Ureter (tissue), 1 donor: ENCODE measurements at places on chromosomes 1 and 21.
A peak's percentile ranks its signal among the peaks of the same experiment; 100 is the strongest.

- no peak for DNase-seq
Measured at GRCh38 chr21:29650523-29651022, 289.2 kb downstream of the GRIK1 start.

DNA sequence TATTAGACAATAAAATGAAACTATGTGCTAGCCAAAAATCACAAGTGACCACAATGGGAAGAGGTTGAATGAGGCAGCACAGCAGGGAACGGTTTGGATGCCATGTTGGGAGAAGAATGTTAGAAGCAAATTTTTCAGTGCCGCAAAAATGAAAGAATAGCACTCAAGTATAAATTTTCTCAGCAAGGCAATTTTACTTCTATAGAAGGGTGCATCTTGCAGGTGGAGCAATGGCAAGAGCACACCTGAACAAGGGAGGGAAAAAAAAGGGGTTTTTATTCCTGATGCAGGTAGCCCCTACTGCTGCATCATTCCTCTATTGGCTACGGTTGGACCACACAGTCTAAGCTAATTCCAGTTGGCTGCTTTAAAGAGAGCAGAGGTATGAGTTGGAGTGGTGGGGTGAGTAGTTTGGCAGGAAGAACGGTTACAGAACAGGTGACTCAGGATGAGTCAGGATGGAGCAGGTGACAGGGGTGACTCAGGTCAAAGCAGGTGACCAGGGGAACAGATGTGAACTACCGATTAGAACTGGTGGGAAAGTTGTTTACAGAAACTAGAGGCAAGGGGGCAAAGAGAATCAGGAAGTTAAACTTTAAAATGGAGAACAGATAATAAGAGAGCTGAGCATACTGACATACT lies 301.1 kb upstream of the NRIP1 start:
- DNase-seq, result no peak

DNA sequence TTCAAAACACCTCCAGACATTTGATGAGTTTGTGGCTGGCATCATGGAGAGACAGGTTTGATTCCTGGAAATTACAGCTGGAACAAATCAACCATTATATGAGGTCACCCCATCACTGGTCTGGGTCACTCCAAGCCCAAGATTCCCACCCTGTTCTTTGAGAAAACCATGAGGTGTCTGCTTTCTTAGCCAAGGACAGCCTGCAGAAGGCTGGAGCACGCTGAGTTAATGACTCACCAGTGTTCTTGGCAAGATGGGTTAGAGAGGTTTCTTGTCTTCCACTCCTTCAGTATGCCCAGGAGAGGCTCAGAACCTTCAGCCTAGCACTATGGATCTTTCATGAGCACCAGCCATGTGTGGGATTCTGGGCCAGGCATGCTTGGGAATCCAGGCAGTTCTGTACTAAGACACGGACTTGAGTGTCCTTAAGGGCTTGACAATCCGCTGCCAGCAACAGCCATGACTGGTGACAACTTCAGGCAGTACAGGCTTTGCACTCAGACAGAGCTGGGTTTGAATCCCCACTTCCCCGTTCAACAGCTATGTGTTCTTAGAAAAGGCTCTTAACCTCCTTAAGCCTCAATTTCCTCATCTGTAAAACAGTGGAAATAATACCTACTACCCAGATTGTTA lies 43.9 kb downstream of the GRHL3 start:
- DNase-seq, result no peak

DNA sequence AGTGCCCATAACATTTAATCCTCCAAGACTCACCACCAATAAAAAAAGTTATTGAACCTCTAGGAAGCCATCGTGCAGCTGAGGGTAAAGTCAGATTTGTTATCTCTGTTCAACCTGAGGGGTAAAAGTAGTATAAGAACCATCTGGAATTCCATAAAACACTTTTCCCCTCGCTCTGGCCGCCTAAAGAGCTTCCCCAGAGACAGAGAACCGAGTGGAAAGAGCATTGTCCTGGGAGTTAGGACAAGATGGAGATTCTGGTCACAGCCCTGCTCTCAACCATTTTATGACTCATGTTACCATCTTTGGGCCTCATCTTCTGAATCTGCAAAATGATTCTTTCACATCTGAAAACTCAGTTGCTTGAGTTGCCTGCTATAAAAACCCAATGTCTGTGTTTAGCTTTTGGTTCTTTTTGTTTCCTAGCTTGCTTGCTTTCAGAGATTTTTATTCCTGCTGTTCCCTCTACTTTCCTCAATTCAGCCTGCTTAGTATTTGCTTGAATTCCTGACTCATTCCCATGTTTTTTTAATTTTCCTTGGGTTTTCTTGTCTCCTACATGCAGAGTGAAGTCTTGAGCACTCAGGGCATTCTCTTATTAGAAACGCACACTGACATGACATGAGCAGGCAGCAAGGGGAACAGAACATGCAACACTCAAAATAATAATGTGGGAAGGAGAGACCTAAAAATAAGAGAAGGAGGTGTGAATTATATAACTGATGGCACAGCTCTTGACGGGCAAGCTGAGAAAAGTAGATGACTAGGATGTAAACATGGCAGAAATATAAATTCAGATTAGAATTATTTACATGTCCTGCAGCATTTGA lies 1.7 kb downstream of the EPHX4 start:
- DNase-seq, result no peak

DNA sequence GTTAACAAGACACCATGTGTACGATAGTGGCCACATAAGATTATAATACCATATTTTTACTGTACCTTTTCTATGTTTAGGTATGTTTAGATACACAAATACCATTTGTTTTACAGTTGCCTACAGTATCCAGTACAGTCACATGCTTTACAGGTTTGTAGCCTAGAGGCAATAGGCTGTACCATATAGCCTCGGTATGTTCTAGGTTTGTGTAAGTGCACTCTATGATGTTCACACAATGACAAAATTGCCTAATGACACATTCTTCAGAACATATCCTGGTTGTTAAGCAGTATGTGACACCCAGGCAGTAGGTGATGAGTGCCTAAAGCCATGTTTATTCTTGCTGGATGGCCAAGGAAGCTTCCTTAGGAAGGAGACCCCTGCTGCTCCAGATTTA lies 111.8 kb downstream of the PAPPA2 start:
- no peak for DNase-seq

DNA sequence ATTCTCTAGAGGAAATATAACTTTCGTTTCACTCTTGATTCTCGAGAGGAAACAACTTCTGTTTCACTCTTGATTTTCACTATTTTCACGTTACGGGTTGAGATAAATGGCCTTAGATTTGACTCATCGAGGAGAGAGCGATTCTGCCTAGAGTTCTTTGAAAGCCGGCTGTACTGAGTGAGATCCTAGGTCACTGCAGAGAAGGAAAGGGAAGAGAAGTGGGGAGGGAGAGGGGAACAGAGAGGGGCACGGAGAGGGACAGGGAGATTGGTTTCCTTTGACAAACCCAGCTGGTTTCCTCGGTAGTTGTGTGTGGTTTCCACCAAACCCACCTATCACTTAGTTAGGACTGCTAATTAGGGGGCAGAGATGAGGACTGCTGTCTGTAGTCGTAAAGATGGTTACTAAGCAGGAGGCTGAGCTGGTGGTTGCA lies 21.6 kb upstream of the GPR137B start:
- no peak for DNase-seq

- no peak for DNase-seq
Measured at GRCh38 chr1:158180741-158181576, at the start of gene CD1D. Gene CD1D, plus strand, starts transcription at chr1:158180895. Its CDS starts 207 bp downstream, at chr1:158181102.

DNA sequence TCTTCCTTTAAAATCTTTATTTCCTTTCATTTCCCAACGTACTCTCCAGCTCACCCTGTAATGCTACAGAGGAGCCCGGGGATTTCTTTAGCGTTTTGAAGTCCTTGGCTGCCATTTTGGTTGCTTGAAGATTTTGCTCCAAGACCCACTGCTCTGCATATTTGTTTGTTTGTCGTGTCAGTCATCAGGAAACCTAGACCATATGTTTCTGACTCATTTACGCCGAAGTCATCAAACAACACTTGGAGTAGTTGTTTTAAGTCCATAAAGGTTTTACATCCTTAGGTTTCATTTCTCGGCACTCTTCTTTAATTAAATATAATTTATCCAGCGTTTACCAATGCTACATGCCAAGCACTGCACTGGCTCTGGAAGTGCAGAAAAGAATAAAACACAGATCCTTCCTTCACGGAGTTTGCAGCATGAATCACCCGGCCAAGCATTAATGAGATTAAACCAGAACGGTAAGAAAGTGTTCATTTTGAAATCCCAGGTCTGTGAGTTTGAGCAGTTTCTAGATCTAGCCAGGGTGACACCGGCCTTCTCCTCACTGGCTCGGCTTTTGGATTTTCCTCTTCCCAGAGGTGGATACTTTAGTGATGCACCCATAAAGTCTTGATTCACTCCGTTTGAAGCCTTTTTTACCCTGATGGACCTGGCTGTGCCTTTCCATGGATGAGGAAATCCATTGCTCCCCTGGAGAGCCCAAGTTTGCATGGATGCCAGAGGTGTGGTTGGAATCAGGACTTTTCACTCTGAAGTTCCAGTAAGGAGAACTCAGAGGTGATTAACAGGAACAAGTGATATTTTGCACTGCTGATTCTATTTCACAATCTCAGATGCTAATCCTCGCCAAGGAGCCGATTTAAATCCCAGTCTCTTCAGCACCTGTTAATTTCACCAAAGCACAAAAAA lies 109.3 kb downstream of the KAZN start:
- DNase-seq, result no peak

DNA sequence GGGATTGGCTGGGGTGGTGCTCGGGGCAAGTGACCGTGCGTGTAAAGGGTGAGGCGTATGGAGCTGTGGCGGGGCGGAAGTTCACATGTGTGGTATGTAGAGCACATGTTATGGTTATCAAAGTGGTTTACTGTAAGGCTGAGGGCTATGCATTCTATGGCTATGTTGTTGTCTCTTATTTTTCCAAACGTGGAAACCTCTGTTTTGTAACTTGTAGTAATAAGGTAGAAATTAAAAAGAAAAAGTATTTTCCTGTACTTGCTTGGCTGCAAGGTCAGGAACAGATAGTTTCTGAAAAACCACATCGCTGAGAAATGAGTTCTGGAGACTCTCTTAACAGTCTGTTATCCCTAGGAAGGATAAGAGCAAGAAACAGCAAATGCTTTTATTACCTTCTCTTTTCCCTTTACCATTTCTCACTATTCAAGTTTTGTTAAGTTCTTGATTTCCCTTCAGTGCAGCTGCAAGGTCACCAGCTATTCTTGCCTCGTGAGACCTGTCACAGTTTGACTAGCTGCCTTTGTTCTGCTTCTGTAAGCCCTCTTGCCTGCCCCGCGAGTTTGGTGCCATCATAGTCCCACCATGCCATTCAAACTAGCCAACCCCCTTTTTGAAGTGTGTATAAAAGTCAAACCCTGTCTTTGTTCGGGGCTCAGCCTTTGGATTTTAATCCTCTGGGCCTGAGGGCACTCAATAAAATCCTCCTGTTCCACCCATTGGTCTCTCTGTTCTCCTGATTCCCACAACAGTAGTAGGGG lies 9.5 kb downstream of the RNU1-2 start:
- DNase-seq, result no peak

GRCh38 chr21:40021558-40022351 lies 154.5 kb downstream of the PCP4 start:
- peak; percentile 12 for DNase-seq

GRCh38 chr1:11611638-11612327 lies 42.4 kb downstream of the FBXO2 start:
- DNase-seq, result no peak
